ENCODE measurements at places on chromosomes 6 and 20.

DNA sequence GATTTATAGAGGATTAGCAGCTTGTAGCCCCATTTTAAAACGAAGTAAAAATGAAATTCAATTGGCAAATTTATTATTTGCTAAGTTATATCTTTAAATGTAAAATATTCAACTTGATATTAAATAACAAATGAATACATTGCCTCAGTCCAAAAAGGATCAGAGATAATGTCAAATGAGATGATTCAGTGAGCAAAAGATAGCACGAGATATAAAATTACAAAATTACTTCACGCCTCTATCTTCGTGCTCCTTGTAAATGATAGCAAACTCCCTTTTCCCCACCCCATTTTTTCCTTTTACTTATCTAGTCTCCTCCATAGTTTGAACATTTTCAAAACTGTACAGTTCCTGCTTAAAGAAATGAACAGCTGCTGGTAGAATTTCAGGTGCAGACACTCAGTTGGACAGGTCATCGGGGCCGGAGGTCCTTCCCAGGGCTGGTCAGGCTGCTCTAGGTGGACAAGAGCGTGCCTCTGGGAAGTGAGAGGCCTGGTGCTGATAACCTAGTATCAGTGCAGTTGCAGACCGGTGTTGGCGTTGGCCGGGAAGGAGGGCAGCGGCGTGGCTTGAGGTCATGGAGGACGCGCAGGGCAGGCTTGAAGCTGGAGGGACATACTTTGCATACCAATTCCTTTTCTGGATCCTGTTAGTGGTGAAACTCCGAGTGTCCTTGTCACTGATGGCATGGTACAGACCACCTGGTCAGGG lies 83.9 kb downstream of the CDC5L start:
- DNase-seq = no peak

DNA sequence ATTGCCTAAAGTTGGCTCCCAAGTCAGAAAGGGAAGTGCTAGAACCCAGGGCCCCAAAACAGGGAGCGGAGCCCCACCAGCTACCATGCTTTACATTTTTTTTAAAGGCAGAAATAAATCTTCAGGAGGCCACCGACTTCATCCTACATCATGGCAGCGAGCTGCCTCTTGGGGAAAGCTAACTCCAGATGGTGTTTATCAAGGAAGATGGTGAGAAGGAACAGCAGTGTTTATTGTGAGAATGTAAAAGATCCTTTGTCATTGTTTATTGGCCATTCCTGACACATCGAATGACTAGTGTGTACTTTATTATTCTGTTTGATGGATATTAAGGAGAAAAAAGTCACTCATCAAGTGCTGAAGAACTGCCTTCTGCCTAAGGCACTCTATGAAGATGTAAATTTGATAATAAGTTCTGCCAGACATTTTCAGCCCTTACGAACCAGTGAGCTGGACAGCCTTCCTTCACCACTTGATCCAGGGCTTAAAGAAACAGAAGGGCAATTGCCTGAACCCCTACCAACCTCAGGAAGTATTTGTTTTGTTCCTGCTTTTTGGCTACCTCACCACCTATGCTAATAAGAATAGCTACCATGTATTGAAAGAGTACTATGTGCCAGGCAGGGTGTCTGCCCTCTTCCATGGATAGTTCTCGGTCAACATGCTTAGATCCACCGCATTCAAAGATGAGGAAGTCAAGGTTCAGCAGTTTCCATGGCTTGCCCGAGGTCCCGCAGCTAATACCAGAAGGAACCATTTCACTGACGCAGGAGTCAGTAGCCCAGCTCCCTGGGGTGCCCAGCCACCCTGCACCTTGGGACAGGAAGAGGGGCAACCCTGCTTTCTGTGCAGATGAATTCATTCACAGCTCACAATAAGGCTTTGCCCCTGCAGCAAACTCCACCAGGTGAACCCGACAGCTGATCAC lies 194.7 kb upstream of the RREB1 start:
- DNase-seq = no peak

DNA sequence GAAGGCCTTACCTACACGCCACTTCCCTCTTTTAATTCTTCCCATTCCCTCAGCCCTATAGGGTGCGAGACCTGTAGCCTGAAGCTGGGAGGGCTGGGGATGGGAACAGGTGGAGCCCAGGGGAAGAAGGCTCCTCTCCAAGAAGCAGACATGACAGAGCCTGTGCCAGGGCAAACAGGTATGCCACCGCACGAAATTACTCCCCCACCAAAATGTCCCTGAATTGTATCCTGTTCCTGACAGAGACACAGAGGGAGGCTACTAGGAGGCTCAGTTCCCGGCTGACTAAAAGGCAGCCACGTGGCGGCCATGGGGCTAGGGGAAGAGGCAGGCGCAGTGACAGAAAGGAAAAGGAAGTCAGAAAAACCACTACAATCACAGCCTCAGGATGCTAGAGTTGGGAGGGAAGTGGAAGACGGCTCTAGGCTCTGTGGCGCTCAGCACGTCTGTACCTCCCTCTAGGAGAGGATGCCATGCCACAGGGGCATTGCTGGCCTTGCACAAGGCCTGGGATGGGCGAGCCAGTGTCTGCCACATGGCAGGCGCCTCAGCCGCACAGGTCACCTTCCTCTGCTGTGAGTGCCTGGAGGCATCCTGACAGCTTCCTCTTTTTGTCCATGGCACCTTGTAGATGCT lies 27.7 kb downstream of the TFEB start:
- DNase-seq = no peak

DNA sequence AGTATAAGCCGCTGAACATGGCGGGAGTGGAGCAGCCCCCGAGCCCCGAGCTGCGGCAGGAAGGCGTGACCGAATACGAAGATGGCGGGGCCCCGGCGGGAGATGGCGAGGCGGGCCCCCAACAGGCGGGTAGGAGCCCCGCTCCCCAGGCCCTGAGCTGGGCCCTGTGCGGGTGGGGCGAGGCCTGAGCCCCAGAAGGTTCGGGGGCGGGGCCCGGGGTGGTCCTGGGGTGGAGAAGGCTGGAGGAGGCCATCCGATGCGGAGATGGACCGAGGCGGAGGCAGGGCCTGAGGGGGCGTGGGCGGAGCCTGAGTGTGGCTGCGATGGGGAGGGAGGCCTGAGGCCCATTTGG lies 7.1 kb downstream of the L3MBTL1 start:
- DNase-seq = no peak

DNA sequence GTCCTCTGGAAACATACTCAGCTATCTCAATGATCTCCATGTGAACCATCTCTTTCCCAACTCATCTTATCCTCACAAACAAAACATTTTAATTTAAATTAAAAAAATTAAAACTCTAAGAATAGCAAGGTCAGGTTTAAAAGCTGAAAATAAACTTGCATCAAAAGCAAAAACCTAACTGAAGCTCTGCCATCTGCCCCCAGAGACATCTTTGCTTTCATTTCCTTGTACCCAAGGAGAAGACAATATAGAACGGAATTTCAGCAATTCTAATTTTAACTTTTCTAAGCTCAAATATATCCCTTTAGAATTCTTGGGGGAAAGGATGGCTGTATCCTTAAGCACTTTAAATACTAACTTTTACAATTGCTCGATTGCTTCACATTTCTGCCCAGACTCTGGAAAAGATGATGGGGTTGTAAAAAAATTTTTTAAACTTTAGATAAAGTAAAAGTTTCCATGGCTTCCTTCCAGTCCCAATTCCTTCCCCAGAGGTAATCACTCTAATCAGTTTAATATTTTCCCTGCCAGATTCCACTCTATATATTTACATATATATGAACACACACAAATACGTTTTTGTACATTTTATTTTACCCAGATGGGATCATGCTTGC lies 69.2 kb upstream of the SMIM29 start:
- DNase-seq = no peak

DNA sequence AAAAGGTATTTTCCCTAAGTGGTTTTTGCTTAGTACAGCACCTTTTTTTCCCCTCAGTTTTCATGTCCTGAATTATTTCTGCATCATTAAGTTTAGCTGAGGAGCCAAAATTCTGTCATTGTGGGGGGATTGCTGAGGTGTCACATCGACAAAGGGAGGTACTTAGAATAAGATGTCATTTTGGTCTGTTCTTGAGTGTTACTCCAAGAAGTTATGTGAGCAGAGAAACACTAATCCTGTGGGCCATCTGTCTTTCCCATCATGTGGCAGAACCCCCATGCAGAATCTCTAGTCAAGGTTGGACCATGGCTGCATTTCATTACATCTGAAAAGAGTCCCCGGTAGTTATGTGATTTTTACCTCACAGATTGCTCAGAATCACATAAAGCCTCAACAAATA lies 167.8 kb upstream of the CENPW start:
- no peak for DNase-seq

DNA sequence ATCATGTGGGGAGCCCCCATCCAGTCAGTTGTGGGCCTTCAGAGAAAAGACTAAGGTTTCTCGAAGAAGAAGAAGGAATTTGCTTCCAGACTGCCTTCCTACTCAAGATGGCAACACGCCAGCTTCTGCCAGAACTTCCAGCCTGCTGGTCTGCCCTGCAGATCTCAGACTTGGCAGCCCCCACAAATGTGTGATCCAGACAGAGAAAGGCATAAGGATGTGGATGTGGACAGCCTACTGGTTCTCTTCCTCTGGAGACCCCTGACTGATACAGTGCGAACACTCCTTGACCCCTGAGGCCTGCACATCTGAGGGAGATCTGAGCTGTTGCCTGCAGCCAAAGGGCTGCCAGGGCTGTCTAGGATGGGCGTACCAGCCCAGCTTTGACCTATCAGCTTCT lies 8.6 kb downstream of the GABRR1 start:
- peak; percentile 33 for DNase-seq

GRCh38 chr6:157558487-157559200 lies 177.7 kb downstream of the ZDHHC14 start:
- DNase-seq = no peak

DNA sequence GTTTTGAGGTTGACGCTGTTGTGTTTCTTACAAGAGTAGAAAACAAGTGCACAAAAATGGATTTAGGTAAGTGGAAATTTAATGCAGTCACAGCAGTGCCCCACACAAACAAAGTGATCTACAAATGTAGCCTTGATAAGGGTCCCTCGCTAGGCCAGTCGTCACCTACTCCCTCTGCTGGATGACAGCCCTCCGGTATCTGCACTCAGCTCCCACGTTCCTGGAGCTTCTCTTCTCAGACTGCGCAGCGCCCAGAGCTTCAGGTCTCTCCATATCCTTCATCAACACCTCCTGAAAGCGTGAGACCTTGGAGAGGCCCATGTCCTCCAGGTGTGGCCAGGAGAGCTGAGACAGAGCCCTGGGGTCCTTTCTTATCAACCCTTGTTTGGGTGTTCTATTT lies 58.3 kb upstream of the MAP3K4 start:
- no peak for DNase-seq

DNA sequence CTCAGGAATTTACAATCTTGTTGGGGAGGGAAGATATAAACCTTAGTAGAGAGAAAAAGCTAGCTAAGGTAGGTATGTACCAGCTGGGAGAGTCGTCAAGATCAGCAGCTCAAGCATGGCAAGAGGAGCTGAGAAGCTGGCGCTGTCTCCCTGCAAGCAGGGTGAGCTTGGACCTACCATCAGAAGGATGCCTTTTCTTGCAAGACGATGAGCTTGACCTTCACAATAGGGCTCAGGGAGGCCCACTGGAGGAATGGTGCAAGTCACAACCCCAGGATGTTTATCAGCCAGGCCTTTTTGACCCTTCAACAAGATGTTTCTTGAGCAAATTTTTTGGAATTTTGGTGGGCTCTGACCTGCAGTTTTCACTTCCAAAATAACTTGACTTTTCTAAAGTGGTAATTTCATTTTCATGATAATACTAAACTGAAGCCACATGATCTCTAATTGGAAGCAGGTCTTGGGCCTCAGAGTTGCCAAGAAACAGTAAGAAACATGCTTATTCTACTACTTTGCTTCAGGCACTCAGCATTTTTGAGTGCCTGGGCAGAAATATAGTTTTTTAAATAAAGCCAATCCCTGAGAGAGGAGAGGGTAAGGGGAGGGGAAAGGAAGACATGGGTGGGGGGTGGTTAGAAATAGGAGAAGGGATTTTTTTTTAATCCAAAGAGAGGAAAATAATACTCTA lies 258.1 kb downstream of the CLIC5 start:
- DNase-seq = no peak

DNA sequence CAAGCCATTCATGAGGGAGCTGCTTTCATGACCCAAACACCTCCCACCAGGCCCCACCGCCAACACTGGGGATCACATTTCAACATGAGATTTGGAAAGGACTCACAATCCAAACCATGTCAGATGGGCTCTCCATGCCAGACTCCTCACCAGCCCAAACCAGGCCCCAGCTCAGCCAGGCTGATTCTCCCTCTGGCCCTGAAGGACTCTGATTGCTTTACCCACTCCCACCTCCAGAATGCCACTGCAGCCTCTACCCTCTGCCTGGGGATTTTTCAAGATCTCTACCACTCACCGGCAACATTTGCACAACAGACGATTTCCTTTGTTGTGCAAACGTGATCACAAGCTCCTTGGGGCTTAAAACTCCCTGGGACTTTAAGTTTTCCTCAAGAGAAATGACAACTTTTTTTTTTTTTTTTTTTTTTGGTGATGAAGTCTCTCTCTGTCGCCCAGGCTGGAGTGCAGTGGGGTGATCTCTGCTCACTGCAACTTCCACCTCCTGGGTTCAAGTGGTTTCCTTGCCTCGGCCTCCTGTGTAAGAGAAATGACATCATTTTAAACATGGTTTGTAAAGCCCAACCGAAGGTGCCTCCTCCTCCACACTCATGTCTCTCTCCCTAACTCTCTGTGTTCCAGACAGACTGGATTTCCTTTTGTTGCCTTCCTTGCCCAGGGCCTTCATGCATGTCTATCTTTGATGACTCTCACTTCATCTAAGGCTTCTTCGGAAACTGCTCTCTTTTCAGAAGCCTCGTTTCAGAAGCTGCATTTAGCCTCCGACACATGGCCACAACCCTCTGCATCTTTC lies 147.0 kb downstream of the CDH26 start:
- DNase-seq = no peak

GRCh38 chr6:147651249-147652063 lies 143.0 kb downstream of the SAMD5 start:
- no peak for DNase-seq

DNA sequence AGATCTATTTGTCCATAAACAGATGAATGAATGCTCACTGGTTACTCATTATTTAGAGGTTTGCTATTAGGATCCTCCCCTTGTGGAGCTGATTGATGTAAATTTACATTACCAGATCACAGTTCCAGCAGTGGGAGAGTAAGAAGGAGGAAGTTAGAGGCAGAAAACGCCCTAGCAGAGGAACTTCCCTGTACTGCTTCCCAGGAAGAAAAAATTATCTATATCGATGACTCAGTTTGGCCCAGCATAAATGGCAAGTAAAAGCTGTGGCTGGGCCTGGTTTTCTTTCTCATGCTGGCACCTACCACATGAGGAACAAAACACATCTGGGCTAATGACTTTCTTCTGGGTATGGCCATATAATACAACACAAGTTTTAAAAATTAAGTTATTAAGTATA lies 35.7 kb downstream of the DNAAF9 start:
- no peak for DNase-seq

GRCh38 chr6:113959235-113959634 lies 11.7 kb downstream of the HDAC2 start:
- no peak for DNase-seq

GRCh38 chr20:35271073-35271882 lies 6.6 kb downstream of the MMP24OS start:
- no peak for DNase-seq

- DNase-seq = no peak
Measured at GRCh38 chr6:48733581-48733980, 622.6 kb upstream of the PTCHD4 start.

Data from stimulated activated effector memory CD8-positive, alpha-beta T cell treated with anti-CD3 and anti-CD28 coated beads, Interleukin-12 subunit alpha, Interleukin-12 subunit beta, amount 100 ng/mL, for 72 hours (primary cell).